ENCODE measurements at places on chromosomes 6 and 20. TPM values are rescaled to one million over a fixed set of nuclear protein-coding genes. Genes with fewer than 3 reads are reported as not detected.

BPIFA1 gene
- not detected for total RNA-seq

ESF1 gene
- total RNA-seq = 11.6 TPM

SLC24A3 gene
- not detected for total RNA-seq

TUBB2A gene
- total RNA-seq = 158 TPM

MUCL3 gene
- total RNA-seq = under 0.01 TPM

KCNK5 gene
- total RNA-seq = 2.8 TPM

LINC00237 gene
- total RNA-seq = not detected

SLC17A1 gene
- total RNA-seq = not detected

PAX1 gene
- not detected for total RNA-seq

BPIFB2 gene
- total RNA-seq = not detected

CCR6 gene
- total RNA-seq = not detected

PTCHD4 gene
- total RNA-seq = 0.07 TPM

RNF182 gene
- total RNA-seq = 19.1 TPM

MROH8 gene
- total RNA-seq = 0.43 TPM

NKAIN4 gene
- 1.4 TPM for total RNA-seq

ADAT2 gene
- total RNA-seq = 6.3 TPM

SAMD3 gene
- not detected for total RNA-seq

CCM2L gene
- total RNA-seq = not detected

TGM2 gene
- 137 TPM for total RNA-seq

ETV7 gene
- 0.87 TPM for total RNA-seq

OR12D3 gene
- total RNA-seq = not detected

SAPCD1 gene
- 4.4 TPM for total RNA-seq

FNDC1 gene
- total RNA-seq = 0.14 TPM

MDFI gene
- total RNA-seq = 48.5 TPM

TREM1 gene
- total RNA-seq = 2.0 TPM
